GM12878 (cell line): ENCODE measurements at places on chromosomes 11 and 22.

DNA sequence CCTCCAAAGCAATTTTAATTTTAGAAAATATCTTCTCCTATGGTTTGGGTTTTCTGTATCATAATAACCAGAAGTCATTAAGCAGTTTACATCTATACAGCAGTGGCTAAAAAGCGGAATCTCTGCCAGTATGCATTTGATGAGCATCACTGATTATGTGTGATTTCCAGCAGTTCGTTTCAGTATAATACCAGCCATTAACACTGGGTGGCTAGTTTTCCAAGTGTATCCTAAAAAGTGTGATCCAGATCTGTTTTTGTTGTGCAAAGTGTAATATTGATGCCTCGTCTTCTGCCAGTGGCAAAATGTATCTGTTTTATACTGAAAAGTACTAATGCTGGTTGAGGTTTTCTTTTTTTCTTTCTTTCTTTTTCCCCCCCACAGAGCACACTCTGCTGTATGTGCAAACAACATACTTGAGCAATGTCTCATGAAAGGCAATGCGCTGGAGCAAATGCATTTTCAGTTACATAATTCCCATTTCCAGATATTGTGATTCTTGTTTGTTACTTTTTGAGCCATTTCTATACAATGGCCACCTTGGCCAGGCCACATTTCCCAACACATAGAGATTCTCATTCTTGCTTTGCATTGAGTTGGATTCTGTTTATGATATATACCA lies 64.2 kb downstream of the SLC36A4 start:
- no peak for DNase-seq

- no peak for DNase-seq
Observed at GRCh38 chr11:62391642-62392425, 27.0 kb upstream of the SCGB1A1 start.

DNA sequence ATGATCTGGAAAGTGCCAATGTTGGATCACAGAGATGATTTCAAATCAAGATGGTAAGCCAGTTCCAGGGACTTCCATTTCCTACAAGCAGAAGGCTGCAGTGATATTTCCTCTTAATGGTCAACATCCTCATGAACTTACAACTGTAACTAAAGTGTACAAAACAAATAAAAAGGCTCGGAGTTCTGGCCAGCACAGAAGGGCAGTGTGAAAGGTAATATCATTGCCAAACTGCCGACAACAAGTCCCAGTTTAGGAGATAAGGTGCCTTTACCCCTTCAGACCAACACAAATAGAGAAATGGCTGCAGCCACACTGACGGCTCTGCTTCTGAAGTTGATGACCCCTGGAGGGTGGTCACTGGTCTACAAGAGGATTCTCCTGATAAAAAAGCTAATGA lies 91.1 kb downstream of the ETS1 start:
- DNase-seq, result no peak

GRCh38 chr11:63480039-63480438 lies 10.9 kb downstream of the PLAAT5 start:
- no peak for DNase-seq

DNA sequence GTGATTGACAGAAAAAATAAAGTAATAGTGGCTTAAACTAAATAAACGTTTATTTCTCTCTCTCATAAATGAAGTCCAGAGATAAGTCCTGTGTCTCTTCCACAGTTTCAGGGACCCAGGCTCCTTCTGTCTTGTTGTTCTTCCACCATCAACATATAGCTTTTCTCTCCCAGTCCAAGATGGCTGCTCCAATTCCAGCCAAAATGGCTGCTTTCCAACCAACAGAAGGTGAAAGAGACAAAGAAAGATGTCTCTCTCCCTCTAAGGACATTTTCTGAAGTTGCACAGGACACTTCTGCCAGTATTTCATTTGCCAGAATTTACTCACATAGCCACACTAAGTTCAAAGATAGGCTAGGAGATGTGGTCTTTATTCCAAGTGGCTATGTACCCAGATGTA lies 9.4 kb upstream of the PLEKHB1 start:
- no peak for DNase-seq

DNA sequence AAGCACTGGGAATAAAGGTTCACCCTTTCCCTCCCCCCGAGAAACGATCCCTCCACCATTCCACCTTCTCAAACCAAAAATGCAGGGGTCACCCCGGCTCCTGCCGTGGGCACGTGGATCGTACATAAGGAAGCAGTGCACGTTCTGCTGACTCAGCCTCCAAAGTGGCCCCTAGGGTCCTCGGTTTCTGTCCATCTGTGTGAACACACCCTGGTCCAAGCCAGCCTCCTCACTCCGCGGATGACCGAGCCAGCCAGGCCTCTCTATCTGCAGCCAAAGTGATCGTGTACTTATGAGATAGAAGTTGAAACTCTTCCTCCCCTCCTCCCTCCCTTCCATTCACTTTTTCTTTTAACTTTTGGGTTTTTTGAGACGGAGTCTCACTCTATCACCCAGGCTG lies 16.2 kb downstream of the C11orf24 start:
- DNase-seq, result no peak

- no peak for DNase-seq
Observed at GRCh38 chr11:64036087-64037026, 626 bp downstream of the FLRT1 start.

- no peak for DNase-seq
Observed at GRCh38 chr11:29119116-29119515, 897.7 kb downstream of the KCNA4 start.

GRCh38 chr11:23311986-23312940 lies 452.0 kb upstream of the CCDC179 start:
- DNase-seq, result no peak

DNA sequence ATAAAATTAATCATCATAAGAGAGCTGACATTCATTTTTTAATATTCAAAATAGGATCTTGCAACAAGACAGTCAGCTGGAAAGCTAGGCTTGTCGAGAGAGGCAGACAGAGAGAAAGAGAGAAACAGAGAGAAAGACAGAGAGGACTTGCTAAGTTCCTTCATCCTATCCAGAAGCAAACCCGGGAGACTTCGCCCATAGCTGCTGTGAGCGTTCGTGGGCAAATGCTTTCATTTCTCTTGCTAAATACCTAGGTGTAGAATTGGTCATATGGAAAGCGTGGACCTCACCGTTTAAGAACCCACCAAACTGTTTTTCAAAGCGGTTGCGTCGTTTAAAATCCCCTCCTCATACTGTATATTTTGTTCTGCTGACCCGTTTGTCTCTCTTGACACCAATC lies 25.3 kb upstream of the KRTAP5-6 start:
- DNase-seq, result no peak

DNA sequence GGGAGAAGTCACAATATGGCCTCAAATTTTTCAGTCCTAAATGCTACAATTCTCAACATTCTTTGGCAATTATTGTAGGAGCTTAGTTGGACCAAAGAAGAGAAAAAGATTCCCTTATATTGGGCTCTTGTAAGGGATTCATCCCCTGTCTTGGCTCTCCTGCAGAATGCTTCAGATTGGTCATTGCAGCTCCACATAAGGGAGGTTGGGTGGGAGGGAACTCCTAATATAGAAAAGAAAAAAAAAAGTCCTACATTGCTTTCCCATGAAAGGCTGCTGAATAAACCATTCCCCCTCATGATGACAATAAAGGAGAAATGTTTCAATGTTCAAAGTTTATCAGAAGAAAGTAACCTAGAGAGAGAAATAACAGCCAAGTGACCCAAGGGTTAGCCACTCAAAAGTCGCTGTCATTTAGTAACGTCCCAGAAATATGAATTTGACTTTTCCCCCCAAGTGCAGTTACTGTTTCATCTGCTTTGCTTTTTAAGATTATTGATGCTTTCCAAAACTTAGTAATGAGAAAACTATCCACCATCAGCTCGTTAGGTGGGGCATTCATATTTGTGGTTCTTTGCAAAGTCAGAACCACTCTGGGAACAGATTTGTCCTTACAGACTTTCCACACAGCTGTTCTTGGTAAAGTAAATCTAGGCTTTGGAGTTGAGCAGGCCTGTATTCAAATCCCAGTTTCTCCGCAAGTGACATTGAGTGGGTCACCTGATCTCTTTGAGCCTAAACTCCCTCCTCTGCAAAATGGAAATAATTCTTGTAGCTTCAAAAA lies 5.0 kb upstream of the SLC1A2 start:
- no peak for DNase-seq

DNA sequence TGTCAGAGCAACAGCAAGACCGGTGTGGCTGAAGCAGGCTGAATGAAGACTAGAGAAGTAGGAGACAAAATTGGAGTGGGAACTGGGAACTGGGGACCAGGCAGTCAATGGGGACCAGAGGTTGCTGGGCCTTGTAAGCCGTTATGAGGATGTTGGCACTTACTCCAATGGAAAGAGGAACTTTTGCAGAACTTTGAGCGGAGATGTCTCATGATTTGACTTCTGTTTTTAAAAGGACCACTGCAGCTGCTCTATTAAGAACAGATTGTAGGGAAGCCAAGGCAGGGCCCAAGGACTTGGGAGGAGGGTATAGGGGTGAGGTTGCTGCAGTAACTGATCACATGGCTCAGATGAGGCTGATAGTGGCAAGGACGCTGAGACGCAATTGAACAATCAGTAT lies 34.2 kb downstream of the IL18 start:
- no peak for DNase-seq

- DNase-seq, result no peak
Observed at GRCh38 chr22:33409079-33409478, 350.9 kb upstream of the SYN3 start.

DNA sequence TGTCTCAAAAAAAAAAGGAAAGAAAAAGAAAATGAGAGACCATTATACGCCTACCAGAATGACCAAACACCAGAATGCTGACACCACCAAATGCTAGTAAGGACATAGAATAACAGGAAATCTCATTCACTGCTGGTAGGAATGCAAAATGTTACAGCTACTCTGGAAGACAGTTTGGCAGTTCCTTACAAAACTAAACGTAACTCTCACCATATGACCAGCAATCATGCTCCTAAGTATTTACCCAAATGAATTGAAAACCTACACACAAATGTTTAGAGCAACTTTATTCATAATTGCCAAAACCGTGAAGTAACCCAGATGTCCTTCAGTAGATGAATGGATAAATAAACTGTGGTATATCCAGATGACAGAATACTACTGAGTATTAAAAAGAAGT lies 7.2 kb downstream of the CHKA start:
- DNase-seq, result no peak

GRCh38 chr11:9170450-9170849 lies 79.1 kb upstream of the SCUBE2 start:
- DNase-seq, result no peak

GRCh38 chr22:50074056-50074455 lies 11.2 kb downstream of the MLC1 start:
- no peak for DNase-seq

- no peak for DNase-seq
Observed at GRCh38 chr11:106670069-106670468, 348.2 kb downstream of the GUCY1A2 start.

DNA sequence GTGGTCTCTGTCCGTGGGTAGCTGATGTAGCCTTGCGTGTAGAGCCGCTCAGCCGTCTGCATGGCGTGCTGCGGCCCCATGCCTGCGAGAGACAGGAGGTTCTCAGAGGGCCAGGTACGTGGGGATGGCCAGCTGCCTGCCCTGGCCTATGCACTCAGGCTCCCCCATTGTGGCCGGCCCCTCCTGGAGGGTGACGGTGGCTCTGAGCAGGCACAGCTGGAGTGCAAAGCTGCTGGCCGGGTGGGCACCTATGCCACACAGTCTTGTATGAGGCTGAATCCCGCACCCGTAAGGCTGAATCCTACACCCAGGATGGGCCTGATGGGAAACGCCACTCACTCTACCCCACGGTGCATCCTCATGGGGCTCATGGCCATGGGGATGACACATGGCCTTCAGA lies 11.6 kb upstream of the PPM1F start:
- DNase-seq, result no peak

GRCh38 chr11:119531056-119531455 lies 108.1 kb upstream of the THY1 start:
- DNase-seq, result no peak

DNA sequence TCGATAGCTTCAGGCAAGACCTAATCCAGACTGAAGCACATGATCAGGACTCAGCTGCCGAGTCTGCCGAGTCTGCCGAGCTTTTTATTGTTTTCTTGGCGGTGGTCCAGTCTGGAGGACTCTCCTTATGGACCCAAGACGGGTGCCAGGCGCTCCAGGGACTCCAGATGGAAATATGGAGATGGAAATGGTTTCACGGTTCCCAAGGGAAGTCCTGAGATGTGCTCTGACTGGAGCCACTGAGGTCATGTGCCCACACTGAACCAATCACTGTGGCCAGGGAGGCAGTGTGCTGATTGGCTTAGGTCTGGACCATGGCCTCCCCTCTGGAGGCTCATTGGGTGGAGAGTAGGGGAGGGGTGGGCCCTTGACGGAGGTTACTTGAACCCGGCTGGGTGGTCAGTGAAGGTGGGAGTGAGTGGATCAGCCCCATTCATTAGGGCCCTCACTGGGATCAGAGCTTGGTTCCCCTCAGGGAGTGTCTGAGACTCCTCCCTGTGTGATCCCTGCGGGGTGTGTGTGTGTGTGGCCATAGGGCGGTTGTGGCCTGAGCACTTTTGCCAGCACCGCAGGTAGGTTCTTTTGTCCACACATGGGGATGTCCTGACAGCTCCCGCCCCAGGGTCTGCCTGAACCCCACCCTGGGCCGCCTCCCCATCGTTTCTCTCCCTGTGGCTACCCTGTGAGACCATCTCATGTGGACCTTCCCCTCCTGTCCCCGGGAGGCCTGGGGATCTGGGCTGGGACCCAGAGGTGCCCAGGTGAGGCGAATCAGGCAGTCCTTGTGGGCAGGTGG lies 14.0 kb downstream of the RPS6KA4 start:
- DNase-seq, result no peak

DNA sequence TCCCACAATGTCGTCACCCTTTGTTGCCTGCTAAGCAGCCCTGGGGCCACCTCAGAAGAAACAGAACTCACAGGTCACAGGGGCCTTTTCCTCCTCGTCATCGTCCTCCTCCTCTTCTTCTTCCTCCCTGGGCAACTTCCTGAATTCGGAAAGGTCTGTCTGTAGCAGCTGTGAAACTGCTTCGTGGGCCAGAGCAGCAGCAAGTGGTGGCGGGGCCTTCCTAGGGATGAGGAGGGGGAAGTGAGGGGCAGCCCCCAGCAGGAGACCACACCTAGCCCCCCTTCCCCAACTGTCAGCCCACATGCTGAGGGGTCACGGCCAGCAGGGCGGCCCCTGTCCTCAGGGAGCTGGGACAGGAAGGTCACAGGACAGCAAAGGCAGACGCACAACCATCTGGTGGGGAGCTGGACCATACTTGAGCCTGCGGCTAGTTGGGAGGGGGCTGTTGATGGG lies 13.2 kb downstream of the PPM1F start:
- DNase-seq, result no peak

GRCh38 chr11:16841984-16842383 lies 103.5 kb downstream of the C11orf58 start:
- no peak for DNase-seq

GRCh38 chr11:103170865-103171264 lies 61.6 kb downstream of the DYNC2H1 start:
- no peak for DNase-seq

DNA sequence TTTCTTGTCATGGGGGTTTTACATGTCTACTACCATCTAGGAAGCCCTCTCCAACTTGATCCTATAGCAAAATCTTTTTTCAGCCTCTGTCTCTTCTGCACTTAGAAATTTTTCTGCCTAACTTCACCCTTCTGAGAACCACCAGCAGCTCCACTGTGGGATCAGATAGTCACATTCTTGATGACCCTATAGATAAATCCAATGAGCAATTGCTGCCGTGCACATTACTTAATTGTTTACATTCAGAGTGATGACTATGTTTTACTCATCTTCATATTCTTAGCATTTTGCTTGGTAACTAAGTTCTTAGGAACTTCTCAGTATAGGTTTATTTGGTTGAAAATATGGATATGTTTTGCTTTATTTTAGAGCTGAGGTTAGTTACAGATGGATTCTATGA lies 12.4 kb upstream of the ETS1 start:
- DNase-seq, result no peak
